Activated naive CD4-positive, alpha-beta T cell treated with anti-CD3 and anti-CD28 coated beads, Interleukin-2, amount 50 U/mL, for 16 hours (primary cell): ENCODE measurements at places on chromosomes 4 and X.

GRCh38 chr4:21778702-21779101, 169.9 kb downstream of the KCNIP4 start:
- DNase-seq = no peak

- no peak for DNase-seq
These were observed 607.8 kb downstream of the FSTL5 start for GRCh38 chr4:161555689-161556660.

DNA sequence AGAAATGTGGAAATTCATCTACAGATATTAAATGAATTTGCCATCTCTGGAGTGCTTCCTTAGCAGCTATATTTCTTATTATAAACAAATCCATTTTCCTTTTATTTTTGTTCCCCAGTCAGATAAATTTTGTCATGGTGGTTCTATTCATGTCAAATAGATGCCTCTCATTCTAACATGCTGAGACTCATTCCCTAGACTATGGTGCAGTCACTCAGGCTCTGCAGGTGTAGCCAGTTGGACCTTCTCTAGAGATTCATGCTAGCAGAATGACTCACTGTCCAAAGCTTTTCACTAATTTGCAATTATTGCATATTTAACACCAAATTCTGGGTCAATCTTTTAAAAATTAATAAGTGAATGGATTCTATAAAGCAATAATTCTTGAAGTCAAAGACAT, 1392.7 kb downstream of the PCDH7 start:
- DNase-seq = no peak

DNA sequence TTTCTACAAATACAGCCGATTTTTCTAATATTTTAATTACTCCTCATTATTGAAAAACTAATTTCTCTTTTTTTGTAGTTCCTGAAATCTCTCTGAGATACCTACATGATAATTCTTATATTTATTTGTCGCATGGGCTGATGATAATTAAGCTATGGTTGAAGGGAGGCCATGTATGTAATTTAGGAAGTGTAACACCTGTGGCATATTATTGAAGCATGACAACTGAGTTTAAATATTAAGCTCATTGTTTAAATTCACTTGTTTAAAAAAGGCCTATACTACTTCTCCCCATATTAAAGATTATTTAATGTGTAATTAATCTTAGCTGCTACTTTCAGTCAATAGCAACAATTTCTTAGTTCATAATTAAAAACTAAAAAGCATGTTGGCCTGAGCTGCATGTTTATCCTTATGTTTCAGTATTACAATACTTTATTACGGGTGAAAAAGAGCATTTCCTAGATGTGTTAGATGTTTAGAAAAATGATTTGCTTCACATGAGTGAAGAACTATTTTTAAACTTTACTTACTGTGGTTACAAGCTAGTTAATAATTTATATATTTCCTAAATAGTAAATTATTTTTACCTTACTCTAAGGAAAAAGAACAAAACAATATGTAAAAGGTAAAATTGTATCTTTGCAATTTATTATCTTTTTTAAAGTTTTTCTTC, 122.4 kb downstream of the RAP1GDS1 start:
- no peak for DNase-seq

GRCh38 chrX:118349188-118349587, 3.3 kb downstream of the WDR44 start:
- no peak for DNase-seq

- DNase-seq = peak; percentile 14
These were observed 9.2 kb downstream of the NDUFA1 start for GRCh38 chrX:119880552-119881437.

DNA sequence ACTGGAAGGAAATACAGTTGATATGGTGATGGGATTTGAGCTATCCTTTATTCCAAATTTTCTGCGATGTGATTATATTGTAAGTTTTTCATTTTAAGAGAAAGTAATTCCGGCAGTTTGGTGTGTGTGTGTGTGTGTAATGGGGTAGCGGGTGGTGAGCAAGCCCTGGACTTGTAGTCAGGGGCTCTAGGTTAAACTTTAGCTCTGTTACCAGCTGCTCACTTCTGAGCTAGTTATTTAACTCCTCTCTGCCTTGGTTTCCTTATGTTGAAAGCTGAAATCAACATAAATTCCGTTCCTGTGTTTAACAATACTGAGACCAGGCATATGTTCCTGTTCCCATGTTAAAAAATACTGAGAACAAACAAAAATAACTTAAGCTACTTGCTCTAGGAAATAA, 174.1 kb upstream of the CASK start:
- DNase-seq = no peak

GRCh38 chr4:4837316-4837715, 22.1 kb upstream of the MSX1 start:
- no peak for DNase-seq

GRCh38 chr4:17667653-17668201, 53.3 kb downstream of the MED28 start:
- no peak for DNase-seq

DNA sequence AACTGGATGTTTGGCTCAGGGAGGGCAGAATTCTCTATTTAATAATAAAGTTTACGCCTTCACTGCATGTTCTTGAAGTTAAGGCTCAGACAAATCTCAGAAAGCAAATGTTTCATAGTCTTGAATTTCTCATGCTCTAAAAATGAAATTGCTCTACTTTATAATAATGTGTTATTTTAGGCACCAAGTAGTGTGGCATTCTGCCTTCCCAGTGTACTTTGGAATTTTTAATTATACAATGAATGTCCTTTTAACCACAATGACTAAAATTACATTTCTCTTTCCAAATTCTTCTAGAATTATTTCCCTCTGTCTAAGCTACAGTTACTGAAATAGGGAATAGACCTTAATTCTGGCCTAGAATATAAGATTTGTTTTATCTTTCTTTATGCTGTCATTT, 97.9 kb upstream of the PDE5A start:
- no peak for DNase-seq

DNA sequence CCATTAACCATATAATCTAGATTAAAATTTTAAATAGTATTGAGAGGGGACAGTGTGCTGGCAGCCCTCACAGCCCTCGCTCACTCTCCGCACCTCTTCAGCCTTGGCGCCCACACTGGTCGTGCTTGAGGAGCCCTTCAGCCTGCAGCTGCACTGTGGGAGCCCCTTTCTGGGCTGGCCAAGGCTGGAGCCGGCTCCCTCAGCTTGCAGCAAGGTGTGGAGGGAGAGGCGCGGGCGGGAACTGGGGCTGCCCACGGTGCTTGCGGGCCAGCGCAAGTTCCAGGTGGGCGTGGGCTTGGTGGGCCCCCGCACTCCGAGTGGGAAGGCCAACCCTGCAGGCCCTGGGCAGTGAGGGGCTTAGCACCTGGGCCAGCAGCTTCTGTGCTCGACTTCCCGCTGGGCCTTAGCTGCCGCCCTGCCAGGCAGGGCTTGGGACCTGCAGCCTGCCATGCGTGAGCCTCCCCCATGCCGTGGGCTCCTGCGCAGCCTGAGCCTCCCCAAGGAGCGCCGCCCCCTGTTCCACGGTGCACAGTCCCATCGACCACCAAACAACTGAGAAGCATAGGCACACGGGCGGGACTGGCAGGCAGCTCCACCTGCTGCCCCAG, 32.8 kb upstream of the CFAP299 start:
- DNase-seq = no peak

DNA sequence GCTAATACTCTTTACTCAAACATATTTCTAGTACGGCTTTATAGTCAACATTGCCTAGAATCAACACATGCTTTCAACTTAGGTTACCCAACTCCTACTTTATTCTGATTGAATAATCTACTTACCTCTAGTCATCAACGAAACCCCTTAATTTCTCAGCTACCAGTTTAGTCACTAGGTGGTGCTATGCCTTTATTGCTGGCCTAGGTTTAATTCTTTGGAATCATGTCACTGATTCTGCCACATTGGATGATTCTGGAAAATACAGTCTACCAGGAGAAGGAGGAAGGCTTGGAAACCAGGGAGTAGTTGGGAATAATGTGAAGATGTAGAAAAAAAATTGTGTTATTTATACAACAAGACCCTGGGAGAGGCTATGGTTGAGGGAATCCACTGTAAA, 167.7 kb downstream of the DCAF12L2 start:
- no peak for DNase-seq

DNA sequence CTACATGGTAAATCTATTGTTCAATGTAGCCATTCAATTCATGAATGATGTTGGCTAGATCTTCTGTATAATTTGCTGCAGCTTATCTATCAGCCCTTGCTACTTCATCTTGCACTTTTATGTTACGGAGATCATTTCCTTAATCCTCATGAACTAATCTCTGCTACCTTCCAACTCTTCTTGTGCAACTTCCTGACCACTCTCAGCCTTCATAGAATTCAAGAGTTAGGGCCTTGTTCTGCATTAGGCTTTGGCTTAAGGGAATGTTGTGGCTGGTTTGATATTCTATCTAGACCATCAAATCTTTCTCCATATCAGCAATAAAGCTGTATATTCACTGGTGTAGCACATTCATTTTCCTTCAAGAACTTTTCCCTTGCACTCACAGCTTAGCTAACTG, 36.7 kb upstream of the MAP9 start:
- DNase-seq = no peak

- DNase-seq = no peak
These were observed 102.1 kb downstream of the ANOS1 start for GRCh38 chrX:8629871-8630270.

DNA sequence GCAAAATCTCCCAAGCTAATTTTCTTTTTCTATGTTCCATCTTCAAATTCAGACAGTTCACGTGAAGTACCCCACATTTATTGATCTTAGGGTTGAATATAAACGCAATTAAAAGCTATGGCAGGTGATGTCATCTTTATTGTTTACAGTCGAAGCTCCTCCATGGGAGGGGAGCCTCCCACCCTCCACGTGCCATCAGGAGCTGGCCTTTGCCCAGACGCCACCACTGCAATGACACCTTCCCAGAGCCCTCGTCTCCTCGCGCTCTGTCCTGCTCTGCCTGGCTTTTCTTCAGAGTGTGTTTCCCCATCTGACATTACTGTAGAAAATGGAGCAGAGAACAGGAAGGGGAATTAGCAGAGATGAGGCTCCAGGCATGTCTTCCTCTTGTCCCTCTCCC, 18.8 kb upstream of the CYP4V2 start:
- DNase-seq = no peak

DNA sequence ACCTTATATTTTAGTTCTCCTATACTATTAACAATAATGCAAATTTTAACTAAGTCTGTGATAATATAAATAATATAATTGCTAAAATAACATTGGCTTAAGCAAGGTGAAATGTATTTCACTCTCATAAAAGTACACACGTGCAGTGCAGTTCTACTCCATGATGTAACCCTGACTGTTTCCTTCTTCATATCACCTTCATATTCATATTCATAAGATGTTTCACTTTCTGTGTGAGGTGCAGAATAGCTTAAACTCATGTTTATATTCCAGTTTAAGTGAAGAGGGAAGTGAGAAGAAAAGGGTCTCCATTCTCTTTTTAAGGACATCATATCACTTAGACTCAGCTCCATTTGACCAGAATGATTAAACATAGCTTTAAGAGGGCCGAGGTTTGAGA, 1810.0 kb upstream of the PCDH10 start:
- no peak for DNase-seq

- DNase-seq = no peak
These were observed 21.2 kb downstream of the HERC3 start for GRCh38 chr4:88613417-88613875.

DNA sequence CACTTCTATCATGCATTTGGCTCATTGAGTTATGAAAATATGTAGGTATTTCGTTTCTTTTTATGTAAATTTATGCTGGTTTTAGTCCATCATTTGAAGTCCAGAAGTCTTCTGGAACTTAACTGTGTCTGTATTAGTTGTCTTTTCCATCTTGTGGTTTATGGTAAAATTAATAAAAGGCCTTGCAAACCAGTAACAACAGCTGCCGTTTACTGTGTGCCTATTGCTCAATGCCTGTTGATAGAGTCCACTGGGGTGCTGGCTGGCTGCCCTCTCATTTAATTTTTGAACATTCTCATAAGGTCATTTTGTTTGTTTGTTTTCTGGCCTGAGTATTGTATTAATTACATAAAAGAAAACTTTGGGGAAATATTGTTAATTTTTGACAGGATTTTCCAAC, 98.0 kb downstream of the NAA11 start:
- DNase-seq = no peak

DNA sequence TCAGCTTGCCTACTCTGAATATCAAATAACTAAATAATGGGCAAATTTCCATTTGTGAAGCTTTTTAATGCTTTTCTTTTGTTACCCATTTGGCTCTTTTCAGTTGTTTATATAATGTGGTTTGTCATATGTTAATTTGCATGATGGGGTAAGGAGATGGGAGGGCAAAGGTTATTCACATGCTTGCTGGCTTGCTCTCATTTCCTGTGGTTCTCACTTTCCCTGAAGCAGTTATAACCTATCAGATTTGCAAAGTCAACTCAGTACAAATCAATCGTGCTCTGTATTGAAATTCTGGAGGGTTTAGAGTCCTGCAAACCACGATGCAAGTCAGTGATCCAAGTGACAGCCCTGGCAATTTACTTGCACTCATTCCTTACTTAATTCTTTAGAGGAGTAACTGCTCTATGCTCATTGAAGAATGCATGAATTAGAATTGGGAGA, 711.2 kb downstream of the ADGRL3 start:
- no peak for DNase-seq

DNA sequence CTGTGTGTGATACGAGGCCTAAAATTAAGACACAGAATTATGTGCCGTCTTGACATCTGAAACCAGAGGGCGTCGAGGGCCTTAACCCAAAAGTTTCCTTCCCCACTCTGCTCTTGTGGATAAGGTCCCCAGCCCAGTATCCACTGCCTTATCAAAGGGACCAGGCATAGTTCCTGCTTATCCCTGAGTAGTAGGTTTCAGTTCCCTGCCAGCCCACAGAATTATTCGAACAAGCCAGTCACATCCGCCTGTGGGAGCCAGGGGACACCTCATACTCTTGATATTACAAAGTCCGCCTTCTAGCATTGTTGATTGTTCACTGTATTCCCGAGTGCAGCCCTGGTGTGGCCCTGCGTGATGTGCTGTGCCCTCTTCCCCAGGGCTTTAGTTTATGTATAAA, 5.4 kb upstream of the MMRN1 start:
- no peak for DNase-seq

DNA sequence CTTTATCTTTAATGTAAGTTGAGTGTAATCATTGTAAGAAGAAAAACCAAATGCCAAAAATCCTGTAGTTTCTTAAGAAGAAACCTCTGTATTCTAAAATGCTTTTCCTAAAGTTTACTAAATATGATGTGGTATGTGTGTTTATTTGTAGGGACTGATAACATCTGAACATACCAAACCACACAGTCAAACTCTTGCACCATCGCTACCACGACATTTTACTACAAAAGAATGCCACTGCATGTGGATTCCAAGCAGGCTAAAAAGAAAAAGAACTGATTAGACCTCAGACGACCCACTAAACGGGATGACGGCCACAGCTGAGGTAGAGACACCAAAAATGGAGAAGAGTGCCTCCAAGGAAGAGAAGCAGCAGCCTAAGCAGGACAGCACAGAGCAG, 46.1 kb downstream of the LAS1L start:
- no peak for DNase-seq
